ENCODE measurements at places on chromosomes 6 and 20.
A peak's percentile ranks its signal among the peaks of the same experiment; 100 is the strongest.

- no peak for DNase-seq
Measured at GRCh38 chr20:17494201-17494600, 37.0 kb downstream of the BFSP1 start.

- no peak for DNase-seq
Measured at GRCh38 chr6:156557251-156557910, 219.8 kb upstream of the ARID1B start.

GRCh38 chr6:137951064-137951597, 84.1 kb downstream of the TNFAIP3 start:
- DNase-seq = no peak

DNA sequence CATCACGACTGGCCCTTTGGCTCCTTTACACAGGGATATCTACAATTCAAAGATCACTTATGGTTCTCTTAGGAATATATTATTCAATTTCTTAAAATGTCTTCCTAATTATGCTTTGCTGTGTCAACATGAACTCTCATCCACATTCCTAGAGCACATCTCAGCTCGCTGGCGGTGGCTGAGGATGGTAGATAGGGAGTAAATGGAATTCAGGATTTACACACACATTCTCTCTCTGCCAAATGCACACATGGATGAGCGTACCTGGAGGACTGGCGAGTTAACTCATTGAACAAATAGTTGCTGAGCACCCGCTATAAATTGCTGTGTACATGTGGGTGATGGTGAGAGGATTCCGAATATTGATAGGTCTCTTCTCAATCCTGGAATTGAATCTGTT, 4.8 kb upstream of the MRPS10 start:
- DNase-seq = no peak

DNA sequence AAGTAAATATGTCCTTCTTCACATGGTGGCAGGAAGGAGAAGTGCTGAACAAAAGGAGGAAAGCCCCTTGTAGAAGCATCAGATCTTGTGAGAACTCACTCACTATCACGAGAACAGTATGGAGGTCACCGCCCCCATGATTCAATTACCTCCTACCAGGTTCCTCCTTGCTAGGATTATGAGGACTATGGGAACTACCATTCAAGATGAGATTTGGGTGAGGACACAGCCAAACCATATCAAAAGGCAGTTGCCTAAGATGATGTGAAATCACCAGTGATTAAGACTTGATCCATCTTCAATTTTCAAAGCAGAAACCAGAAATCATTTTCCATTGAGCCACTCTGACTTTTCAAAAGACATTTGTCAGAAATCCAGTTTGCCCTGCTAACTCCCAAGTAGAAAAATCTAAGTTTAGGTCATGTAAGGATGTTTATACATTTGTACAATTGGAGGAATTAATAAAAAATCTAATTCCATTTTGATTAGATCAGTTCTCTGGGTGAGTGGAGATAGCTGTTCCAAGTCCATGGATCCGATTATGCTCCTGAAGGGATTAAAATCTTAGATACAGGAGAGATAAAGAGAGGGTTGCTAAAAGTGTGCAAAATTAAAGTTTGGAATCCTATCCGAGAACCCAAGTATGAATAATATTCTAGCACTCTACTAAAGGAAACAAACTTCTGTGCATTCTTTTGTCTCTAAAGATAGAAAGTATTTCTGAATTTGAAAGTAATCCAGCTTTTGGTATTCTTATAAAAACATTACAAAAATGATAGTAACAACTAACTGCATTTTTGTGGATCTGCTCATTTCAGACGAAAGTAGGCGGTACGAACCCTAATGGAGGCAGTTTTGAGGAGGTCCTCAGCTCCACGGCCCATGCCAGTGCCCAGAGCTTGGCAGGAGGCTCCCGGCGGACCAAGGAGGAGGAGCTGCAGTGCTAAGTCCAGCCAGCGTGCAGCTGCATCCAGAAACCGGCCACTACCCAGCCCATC, 39.5 kb downstream of the HDDC2 start:
- no peak for DNase-seq

DNA sequence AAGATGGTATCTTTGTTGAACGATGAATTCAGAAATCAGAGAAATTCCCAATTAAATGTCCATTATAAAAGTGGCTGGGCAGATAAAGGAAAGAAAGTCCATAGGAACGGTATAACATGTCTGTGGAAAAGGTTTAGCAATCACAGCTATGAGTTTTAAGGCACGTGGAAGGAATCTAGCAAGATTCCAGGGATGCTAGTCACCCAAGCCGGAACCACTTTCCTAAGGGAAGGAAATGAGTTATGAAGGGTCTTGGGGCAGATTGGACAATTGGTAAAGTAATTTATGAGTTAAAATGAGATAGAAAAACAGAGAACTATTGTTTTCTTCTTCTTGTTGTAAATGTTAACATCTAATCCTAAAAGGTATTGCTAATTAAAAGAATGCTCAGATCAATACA, 384.8 kb downstream of the ADGRB3 start:
- no peak for DNase-seq

DNA sequence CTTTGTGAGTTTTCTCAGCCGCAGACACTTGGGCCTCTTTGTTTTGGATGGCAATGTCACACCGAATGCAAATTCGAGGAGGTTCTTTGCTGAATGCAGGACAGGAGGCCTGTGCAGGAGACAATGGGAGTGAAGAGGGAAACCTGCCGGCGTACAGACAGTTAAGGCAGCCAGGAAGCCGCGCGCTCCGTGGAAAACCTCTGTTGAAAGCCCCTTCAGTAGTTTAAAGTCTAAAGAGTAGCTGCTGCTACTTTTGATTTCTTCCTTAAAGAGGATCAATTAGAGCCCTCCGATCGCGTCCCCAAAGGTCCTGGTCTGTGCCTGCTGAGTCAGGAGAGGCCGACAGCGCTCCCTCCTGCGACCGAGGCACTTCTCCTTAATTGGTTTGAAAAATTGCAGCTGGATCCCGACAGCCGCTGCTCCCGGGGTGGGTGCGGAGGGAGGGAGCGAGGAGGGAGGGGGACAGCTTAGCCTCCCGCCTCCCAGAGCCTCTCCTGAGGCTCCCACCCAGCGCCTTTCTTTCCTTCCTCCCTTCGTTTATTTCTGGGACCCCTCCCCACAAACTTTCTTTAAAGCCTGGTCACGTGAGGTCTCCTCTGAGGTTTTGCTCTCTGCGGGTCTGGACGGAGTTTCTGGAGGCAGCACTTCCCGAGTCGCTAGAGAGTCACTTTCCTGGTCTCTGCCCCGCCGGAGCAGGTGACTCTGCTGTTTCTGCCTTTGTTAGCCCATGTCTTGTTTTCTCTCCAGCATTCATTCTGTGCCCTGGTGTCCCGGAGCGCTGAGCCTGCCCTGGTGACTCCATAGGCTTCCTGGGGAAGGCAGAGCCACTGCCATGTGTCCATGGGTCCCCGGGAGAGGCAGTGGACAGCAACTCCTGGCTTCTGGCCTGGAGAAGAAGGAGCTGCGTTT, 22.3 kb upstream of the RPP40 start:
- DNase-seq = no peak

- DNase-seq = no peak
Measured at GRCh38 chr20:64217539-64218221, 37.9 kb upstream of the PCMTD2 start.

DNA sequence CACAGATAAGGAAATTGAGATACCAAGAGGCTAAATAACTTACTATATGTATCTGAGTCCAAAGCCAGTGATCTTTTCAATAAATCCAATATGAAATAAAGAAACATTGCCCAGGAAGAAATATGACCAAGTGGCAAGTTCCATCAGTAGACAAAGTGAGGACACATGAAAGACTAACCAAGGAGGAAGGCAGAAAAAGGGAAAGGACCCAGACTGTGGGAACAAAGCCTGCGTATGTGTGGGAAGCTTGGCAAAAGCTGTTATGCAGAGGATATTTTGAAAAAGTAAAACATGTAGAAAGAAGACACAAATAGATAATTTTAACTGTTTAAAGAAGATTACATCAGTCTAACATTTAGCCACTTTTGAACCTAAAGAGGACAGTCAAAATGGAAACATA, 264.4 kb upstream of the PRDM1 start:
- no peak for DNase-seq

DNA sequence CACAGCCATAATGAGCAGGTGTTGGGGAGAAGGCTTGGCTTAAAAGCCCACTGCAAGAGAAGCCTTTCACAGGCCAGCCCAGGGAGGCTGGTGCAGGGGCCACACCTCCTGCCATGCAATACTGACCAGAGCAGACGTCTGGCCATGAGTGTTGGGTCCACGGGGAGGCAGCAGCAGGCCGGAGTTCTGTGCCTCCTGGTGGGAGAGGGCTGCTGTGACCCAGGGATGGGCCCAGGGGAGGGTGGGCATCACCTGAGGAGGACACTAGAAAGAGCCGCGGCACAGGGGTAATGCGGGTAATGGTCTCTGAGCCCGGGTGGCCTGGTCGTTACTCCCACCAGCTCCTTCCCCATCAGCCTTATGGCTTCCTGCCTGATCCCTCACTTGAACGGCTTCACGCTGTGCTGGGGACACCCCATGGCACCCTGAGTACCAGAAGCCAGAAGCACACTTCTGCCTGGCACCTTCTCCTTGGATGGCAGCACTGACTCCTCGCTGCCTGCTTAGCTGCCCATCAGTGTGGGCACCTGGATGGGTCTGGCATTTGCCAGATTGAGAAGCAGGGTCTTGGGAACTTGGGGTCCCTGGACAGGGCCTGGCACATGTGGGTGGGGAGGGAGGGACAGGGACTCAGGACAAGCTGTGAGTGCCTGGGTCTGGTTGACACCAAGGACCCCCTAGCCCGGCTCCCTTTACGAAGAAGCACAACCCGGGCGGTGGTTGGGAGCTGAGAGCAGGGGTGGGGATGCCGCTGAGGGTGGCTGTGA, 108.8 kb downstream of the ASXL1 start:
- DNase-seq = no peak

- no peak for DNase-seq
Measured at GRCh38 chr20:25464501-25465242, 57.2 kb downstream of the GINS1 start.

DNA sequence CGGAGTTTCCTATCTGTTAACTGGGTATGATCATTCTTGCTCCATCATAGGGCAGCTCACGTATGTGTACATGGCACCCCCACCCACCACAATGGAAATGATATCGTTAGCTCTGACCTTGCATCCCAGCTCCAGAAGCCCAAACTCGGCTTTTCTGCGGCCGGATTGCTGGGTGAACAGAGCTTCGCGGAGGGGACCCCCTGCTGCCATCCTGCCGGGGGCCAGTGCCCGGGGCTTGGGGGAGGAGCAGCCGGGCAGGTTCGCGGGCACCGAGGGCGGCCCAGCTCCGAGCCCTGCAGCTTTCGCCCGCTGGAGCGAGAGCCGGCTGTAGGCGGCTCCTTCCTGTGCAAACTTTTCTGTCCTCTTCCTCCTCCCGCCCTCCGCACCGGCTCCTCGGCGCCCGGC, 24.9 kb upstream of the FUCA2 start:
- DNase-seq = peak; percentile 41

DNA sequence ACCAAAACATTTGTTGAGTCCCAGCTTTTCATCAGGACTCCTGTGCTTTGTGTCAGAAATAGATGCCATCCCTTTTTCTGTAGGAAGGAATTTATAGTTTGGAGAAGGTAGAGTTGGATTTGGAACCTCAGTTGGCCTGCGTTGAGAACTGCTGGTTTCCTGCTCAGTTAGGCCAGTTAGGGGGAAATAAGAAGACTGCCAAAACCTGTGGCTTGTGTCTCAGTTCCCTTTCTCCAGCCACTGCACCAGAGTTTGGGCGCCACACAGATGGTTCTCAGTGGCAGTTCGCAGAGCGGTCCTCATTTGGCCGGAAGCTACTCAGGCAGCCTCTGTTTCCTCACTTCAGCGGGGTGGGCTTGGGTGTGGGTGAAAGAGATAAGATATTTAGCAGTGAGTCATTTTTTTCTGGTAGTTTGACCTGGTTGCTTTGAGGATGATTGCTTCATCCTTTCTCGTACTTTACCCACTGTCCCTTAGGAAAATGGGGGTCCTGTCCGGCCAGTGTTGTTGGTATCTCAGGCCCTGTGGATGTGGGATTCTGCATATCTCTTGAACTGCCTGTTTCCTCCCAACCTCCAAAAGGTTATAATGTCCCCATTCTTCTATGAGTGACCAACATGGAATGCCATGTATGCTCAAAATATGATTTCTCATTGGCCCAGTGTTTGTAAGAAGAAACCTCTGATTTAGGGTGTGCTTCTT, 53.7 kb downstream of the JARID2 start:
- no peak for DNase-seq

DNA sequence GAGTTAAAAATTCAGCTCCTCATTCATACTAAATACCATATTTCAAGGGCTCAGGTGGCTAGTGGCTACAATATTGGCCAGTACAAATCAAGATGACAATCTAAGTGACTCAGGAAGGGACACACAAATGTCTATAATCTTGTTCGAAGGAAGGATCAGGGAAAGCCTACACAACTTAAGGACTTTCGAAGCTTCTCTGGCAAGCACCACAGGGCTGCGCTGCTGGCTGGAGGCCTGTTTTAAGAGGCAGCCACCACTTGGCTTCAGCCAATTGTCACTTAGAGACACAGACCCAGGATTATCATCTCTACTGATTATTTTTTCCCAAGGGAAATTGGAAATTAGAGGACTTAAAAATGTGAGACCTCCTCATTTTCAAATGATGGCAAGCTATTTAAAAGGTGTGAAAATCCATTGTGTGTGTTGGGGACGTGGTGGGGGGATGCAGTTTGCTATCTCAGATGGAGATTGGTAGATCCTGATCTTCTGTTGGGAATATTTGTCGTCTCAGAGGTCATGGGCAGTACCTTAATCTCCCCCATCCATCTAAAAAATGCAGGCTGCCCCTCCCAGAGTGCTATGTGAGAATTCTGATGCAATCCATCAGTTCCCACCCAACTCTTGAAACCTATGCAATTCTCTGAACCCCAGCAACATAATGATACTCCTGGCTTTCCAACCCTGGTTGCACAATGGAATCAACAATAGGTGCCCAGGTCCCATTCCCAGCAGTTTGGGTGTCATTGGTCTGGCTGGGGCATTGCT, 11.3 kb downstream of the ARHGAP40 start:
- DNase-seq = no peak

DNA sequence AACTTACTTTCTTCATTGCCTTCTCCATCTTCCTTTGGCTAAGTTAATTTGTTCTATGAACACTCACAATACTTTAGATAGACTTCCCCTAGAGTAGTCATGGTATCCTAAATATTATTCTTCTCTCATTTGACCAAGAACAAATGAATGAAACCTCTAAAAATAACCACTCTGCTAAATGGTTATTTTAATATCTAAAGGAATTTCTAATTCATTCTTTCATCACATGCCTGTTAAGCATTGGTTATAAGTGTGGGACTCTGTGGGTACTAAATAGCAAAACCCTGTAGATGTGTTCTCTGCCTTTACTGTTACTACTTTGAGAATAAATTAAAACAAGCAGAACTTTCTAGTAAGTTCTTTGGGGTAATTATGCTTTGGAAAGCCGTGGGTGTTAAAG, 138.9 kb downstream of the EYA4 start:
- DNase-seq = no peak

GRCh38 chr6:111759331-111759835, 113.9 kb downstream of the FYN start:
- DNase-seq = no peak

DNA sequence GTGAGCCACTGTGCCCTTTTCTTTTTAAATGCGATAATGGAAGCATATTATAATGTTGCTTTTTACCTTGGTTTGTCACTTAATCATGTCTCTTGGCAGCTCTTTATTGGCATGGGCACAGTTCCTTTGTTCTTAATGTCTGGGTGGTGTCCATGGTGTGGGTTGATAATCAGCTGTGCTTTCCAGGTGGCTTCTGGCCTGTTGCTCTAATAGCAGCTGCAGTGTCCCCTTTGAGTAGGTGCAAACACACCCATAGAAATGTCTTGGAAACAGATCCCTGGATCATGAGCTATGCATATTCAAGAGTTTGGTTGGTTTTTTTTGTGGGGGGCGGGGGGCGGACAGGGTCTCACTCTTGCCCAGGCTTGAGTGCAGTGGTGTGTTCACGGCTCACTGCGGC, 29.9 kb downstream of the EFCAB8 start:
- DNase-seq = no peak

- no peak for DNase-seq
Measured at GRCh38 chr6:74491844-74492374, 713.9 kb downstream of the COL12A1 start.
